ENCODE measurements at places on chromosomes 2 and 18.
A peak's percentile ranks its signal among the peaks of the same experiment; 100 is the strongest.

- no peak for DNase-seq
Observed at GRCh38 chr2:126304154-126304553, 351.8 kb upstream of the GYPC start.

DNA sequence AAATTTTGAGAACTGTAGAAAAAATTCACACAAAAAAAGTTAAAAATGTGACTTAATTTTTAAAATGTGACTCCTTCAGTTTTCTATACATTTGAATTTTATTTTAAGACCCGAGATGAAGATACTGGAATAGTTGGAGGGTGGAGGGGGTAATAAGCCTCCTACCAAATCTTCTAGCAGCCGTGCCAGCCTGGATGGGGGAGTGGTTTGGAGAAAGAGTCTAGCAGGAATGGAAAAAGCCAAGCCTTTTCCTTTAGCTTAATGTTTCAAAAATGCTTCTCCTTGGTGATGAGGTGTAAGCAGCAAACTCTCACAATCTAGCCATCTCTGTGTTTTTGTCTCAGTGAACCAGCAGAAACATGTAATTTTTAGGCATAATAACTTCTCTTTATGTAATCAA is 14.7 kb downstream of the CASP8 start:
- no peak for DNase-seq

DNA sequence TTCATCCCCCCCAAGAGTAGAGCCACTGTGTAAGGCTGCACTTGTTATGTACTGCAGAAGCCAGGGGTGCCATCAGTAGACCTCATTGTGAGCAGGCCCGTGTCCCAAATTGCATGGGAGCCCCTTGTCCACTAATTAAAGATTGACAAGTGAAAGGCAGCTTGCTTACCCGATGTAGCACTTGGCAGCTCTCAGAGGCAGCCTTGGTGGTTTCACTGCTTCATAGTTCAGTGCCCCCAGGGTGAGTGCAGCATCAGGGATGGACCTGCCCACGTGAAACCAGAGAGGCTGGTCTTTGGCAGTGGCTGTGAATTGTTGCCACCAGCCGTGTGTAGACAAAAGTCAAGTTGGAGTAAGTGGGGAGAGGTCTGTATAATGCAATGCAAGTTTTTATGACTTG is 13.3 kb downstream of the TUBB6 start:
- no peak for DNase-seq

GRCh38 chr2:229492034-229492433 is 220.9 kb upstream of the PID1 start:
- DNase-seq: no peak

DNA sequence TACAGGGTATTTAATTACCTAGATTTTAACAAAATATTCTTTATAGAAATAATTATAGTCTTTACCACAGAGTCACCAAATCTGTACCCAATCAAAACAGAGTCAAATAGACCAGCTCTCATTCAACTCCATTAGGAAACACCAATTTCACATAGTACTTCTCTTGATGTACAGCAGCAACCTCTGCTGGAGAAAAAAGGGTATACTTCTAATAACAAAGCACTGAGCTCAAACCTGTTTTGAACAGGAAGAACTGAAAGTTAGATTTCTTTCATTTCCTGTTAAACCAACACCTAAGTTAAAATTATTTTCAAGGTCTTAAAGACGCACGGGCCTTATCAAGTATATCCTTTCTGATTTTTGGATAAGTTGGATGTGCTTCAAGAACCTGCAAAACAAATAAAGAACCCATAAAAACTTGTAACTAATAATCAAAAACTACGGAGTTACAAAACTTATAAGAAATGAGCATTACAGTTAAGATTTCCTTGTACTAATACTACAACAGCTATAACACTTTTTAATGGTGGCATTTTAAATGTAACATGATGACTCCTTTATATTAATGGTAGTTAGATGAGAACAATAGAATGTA is 79.0 kb downstream of the TTC21B start:
- peak; percentile 65 for DNase-seq

- DNase-seq: no peak
Observed at GRCh38 chr2:102809291-102810189, 47.7 kb downstream of the TMEM182 start.

DNA sequence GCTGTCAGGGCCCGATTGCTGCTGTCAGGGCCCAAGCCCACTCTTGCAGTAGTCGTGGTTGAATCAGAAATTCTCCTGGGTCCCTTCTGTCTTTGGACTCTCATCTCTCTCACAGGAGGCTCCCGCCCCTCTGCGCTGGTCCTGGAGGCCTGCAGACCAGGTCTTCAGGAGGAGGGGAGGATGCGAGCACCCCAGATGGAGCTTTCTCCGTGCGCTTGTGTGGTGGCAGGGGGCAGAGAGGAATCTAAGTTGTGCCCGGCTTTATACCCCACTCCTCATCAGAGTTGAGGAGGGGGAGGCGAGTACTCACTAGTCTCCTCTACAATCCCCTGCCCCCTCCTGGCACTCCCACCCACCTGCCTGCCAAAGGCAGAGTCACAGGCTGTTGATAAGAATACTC is 10.4 kb downstream of the EN1 start:
- no peak for DNase-seq

- DNase-seq: peak; percentile 67
Observed at GRCh38 chr2:134819334-134819733, 19.1 kb upstream of the ACMSD start.

DNA sequence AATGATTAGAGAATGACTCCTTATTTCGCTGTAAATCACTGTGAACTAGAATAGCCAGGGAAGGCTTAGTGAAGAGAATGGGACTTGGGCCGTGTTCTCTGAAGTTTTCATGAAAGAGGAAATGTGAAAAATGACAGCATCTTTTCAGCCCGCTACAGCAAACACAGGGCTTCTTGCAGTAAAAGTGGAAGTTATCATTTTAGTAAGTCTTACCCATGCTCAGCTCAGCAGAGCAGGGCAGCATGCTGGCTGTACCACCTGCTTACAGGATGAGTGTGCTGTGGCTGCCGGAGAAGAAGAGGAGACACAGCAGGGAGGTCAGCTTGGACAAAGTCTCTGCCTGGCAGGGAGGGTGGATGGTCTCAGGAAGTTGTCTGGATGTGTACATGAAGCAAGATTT is 300.7 kb upstream of the DLGAP1 start:
- no peak for DNase-seq

DNA sequence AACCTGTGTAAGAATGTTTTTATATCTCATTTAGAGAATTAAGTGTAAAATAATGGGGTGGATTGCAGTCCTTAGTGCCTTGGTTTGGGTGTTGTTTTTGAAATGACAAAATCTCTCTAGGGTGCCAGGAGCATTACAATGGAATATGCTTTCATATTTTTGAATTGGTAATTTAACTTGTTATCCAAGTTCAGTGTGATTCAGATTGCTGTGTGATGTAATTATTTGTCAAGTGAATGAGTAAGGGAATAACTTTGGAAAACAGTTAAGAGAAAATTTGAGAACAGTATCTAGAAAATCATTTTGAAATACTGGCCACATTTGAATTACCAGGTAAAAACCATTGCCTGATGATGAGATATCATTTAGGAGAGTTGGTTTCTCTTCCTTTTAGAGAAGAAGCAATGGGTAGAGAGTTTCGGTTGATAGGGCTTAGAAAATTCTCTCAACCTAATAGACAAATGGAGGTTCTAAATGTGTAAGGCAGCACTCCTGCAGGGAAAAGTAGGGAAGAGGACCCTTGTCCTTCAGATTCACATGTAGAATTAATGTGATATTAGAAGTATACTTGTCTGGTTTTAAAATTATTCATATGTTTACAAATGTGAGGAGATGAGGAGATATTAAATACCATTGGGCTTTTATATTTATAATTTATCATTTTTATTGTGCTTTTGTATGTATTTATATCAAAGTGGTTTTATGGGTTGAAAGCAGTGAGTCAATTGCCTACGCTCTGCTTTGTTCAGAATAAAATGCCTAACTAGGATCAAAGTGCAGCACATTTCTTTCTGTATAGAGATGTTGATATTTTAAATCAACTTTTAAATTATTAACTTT is 124.8 kb downstream of the PHLPP1 start:
- no peak for DNase-seq

- DNase-seq: no peak
Observed at GRCh38 chr2:28428486-28428885, 35.8 kb downstream of the FOSL2 start.

- DNase-seq: no peak
Observed at GRCh38 chr2:51695531-51695930, 663.6 kb upstream of the NRXN1 start.

GRCh38 chr18:29660777-29661176 is 1381.8 kb downstream of the DSC3 start:
- DNase-seq: no peak

GRCh38 chr2:197171582-197171981 is 139.0 kb downstream of the ANKRD44 start:
- DNase-seq: no peak

- DNase-seq: no peak
Observed at GRCh38 chr2:181131584-181131983, 151.2 kb downstream of the UBE2E3 start.

DNA sequence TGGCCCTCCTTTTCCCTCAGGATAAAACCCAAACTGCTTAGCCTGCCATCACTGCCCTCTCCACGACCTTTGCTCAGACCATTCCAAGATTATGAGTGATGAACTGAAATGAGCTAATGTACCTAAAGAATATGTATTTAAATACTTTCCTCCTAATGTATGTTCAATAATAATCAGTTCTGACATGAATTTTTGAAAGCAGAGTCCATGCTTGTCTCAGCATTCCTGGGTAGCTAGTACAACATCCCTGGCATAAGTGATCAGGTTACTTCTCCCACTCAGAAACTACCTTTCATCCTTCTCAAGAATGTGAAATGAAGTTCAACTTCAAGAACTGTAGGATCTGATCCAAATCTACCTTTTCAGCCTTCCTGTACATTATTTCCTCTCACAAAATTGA is 103.6 kb downstream of the UNC80 start:
- DNase-seq: no peak

- no peak for DNase-seq
Observed at GRCh38 chr2:196413821-196414274, 225.7 kb upstream of the CCDC150 start.

GRCh38 chr2:26537069-26537825 is 59.3 kb upstream of the OTOF start:
- no peak for DNase-seq

DNA sequence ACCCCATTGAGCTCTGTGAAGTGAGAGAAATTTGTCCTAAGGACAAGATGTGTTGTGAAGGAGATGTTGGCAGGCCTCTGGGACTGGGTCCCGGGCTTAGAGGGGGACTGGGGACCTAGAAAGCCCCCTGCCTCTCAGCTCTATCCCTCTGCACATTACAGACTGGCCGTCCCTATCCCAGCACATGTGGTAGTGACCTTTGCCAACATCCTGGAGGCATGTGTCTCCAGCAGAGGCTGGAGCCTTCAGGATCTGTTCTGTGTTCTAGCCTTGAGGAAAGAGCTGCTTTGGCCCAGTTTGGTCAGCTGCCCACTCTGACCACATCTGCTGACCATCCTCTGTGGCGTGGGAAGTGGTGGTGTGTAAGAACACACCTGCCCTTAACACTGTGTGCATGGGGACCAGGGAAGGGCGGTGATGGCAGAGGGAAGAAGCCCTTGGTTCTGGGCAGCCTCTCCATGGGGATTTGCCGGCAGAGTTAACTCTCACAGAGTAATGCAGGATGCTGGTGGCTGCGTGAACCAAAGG is 33.4 kb downstream of the NCK2 start:
- no peak for DNase-seq

GRCh38 chr2:120736202-120736623 is 545 bp downstream of the GLI2 start:
- DNase-seq: peak; percentile 26

- no peak for DNase-seq
Observed at GRCh38 chr2:70982971-70983370, 4.5 kb downstream of the ANKRD53 start.

- no peak for DNase-seq
Observed at GRCh38 chr18:21979171-21979560, 190.2 kb upstream of the GATA6 start.

DNA sequence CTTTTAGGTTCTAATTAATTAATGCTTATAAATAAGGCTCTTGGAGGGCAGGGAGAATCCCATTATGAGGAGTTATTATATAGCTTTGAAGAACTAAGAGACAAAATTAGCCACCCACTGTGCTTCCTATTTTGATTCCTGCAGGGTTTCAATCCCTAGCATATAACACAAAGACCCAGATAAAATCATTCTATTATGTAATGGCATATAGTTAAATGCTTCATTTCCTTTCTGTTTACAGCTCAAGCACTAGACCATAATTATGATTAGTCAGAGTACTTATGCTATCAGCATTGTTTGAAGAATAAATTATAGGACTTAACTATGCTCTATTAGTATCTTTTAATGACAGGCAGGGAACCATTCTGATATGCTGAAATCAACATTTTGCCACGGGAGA is 9.1 kb downstream of the GPR155 start:
- no peak for DNase-seq

- no peak for DNase-seq
Observed at GRCh38 chr2:104952976-104953375, 84.9 kb upstream of the MRPS9 start.

- no peak for DNase-seq
Observed at GRCh38 chr2:11169333-11169732, 14.1 kb downstream of the SLC66A3 start.

DNA sequence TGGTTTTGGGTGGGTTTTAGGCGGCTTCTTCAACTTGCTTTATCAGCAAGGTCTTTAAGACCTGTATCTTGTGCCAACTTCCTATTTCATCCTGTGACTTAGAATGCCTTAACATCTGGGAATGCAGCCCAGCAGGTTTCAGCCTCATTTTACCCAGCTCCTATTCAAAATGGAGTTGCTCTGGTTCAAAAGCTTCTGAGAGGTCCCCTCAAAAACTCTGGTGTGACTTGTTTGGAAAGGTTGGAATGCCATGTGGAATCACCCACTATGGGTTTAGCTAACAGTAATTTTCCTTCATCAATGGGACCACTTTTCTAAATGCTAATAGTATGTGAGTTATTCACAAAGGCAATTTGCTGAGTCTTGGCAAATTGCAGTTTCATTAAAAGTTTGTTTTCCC is 509.4 kb upstream of the SMIM21 start:
- no peak for DNase-seq

GRCh38 chr2:224901121-224901676 is 141.1 kb downstream of the DOCK10 start:
- no peak for DNase-seq

- DNase-seq: no peak
Observed at GRCh38 chr2:205585449-205586383, 96.6 kb upstream of the NRP2 start.

GRCh38 chr2:215136669-215137328 is 1.6 kb downstream of the ABCA12 start:
- DNase-seq: no peak

- DNase-seq: no peak
Observed at GRCh38 chr2:200297100-200297499, 9.4 kb upstream of the SPATS2L start.

DNA sequence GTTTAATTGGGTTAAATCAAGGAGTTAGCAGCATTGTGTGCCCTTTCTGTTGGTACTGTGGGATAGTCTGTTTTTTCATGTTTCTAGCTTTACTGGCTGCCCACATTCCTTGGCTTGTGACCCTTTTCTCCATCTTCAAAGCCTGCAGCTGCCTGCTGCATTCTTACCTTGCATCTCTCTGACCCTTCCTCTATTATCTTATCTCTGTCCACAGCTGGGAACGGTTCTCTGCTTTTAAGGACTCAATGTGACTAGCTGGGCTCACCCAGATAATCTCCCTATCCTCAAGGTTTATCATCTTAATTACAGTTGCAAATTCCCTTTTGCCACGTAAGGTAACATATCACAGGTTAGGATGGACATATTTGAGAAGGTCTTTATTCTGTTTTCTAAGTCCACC is 199.7 kb downstream of the KCNS3 start:
- DNase-seq: no peak

GRCh38 chr2:100876231-100876860 is 56.4 kb downstream of the NPAS2 start:
- no peak for DNase-seq
